Calu3 (cell line): ENCODE measurements at places on chromosomes 1 and 21.

GRCh38 chr1:248627971-248628844, 6.7 kb downstream of the OR2T11 start:
- no peak for DNase-seq
- no peaks in the 10 kb centered on the region for H3K27me3 ChIP-seq
- no peaks in the 10 kb centered on the region for H3K4me1 ChIP-seq
- no peak overlapping the region for H3K27ac ChIP-seq
- H3K36me3 ChIP-seq: no peaks in the 10 kb centered on the region
- no peak overlapping the region for H3K4me3 ChIP-seq

GRCh38 chr21:22250355-22250754, 1252.1 kb downstream of the NCAM2 start:
- H3K27ac ChIP-seq: no peak overlapping the region
- no peaks in the 10 kb centered on the region for H3K36me3 ChIP-seq
- H3K4me1 ChIP-seq: no peaks in the 10 kb centered on the region
- no peak overlapping the region for H3K4me3 ChIP-seq
- no peaks in the 10 kb centered on the region for H3K27me3 ChIP-seq

GRCh38 chr1:168135921-168136708, 615 bp downstream of the GPR161 start:
- no peak overlapping the region for H3K27ac ChIP-seq
- peak overlapping the region; percentile 83 for H3K4me3 ChIP-seq
- H3K4me1 ChIP-seq: peaks cover 9% of the 10 kb centered on the region
- peaks cover 12% of the 10 kb centered on the region for H3K36me3 ChIP-seq
- peak; percentile 38 for DNase-seq

DNA sequence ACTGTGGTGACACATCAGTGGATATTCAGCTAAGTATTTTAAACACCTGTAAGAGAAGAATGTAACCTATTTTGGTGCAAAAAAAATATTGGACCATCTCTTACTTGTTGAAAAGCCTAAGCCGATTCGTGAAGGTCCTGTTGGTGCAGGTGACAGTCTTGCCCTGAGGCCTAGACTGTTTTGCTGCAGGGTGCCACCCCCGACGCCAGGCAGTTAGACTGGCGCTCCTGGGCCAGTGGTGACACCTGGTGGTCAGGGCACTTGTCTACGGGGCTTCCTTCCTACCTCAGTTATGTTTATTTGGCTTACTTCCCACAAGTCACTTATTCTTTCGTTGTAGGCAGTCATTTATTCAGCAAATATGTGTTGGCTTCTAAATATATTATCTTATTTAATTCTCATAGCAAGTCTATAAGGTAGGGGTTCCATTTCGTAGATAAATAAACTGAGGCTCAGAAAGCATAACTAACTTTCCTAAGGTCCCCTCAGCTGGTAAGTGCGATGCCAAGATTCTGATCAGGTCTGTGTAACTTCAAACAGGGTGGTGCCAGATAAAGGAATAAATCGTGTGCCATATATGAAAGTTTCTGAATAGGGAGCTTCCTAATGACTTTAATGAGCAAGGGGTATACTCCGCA, 1.9 kb downstream of the EEIG2 start:
- peaks cover 8% of the 10 kb centered on the region for H3K36me3 ChIP-seq
- H3K4me1 ChIP-seq: no peaks in the 10 kb centered on the region
- H3K27me3 ChIP-seq: no peaks in the 10 kb centered on the region
- DNase-seq: peak; percentile 85
- no peak overlapping the region for H3K27ac ChIP-seq

- H3K4me3 ChIP-seq: no peak overlapping the region
- peaks cover 13% of the 10 kb centered on the region for H3K4me1 ChIP-seq
- no peaks in the 10 kb centered on the region for H3K27me3 ChIP-seq
- H3K36me3 ChIP-seq: peaks cover 19% of the 10 kb centered on the region
- DNase-seq: no peak
These were observed 8.4 kb upstream of the FAAP20 start for GRCh38 chr1:2202843-2203601.

DNA sequence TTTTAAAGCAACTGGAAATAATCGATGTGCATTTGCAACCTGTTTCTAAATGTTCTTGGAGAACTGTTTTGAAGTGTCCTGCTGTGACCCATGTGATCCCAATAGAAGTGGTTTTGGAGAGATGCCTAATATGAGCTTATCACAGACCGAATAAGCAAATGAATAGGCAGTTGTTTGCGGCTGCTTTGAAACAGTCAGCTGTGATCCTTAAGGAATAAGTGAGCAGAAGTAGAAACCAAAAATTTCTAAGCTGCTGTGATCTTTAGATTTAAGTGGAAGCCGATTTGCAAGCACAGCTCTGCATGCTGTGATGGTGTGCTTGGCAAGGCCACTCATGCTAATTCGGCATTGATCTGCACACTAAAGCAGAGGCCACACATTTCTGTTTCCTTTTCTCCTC, 329.5 kb upstream of the DUSP10 start:
- H3K4me3 ChIP-seq: no peak overlapping the region
- no peaks in the 10 kb centered on the region for H3K36me3 ChIP-seq
- DNase-seq: no peak
- no peaks in the 10 kb centered on the region for H3K27me3 ChIP-seq
- H3K4me1 ChIP-seq: no peaks in the 10 kb centered on the region

GRCh38 chr1:53076165-53076564, 14.2 kb downstream of the PODN start:
- no peak overlapping the region for H3K4me3 ChIP-seq
- no peaks in the 10 kb centered on the region for H3K36me3 ChIP-seq
- H3K27ac ChIP-seq: no peak overlapping the region
- no peak for DNase-seq

GRCh38 chr1:201268604-201269151, 14.6 kb upstream of the PKP1 start:
- H3K27ac ChIP-seq: peak overlapping the region; percentile 40
- peak; percentile 48 for DNase-seq
- H3K36me3 ChIP-seq: peaks cover 5% of the 10 kb centered on the region
- H3K4me3 ChIP-seq: no peak overlapping the region
- H3K27me3 ChIP-seq: no peaks in the 10 kb centered on the region

DNA sequence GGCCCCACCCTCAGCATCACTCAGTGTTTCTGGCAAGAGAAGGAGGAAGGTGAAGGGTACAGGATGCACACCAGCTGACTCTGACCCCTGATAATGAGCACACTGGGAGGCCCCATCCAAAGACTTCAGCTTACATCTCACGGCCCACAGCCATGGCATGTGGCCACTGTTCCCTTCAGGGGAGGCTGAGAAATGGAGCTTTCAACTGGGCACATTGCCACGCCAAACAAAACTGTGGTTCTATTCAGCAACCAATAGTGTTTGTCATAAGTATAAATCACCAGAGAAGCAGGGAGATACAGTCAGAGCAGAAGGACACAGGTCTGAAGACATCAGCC, 12.7 kb upstream of the TRAF3IP3 start:
- peaks cover 26% of the 10 kb centered on the region for H3K4me1 ChIP-seq
- no peak overlapping the region for H3K27ac ChIP-seq
- H3K27me3 ChIP-seq: no peaks in the 10 kb centered on the region

- no peaks in the 10 kb centered on the region for H3K27me3 ChIP-seq
- no peak overlapping the region for H3K27ac ChIP-seq
- no peak for DNase-seq
- no peak overlapping the region for H3K4me3 ChIP-seq
- H3K36me3 ChIP-seq: peaks cover 6% of the 10 kb centered on the region
- no peaks in the 10 kb centered on the region for H3K4me1 ChIP-seq
These were observed 3.2 kb upstream of the C1orf162 start for GRCh38 chr1:111470596-111470995.

DNA sequence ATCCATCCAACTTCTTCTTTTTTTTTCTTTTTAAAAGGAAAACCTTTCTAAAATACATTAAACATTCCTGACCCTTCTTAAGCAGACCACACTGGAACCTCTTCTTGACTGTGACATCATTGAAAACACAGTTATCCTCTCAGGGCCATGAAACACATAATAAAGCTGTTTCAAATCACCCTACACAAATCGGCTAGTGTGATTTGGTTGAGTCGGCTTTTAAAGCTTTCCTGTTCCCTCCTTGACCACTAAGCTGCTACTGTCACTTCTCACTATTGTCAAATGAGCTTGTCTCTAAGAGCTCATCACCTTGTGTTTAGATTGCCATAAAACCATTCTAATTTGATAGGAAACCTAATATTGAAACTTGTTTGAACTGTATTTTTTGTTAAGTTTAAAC, 5.9 kb downstream of the USP24 start:
- peaks cover 63% of the 10 kb centered on the region for H3K4me1 ChIP-seq
- no peak overlapping the region for H3K4me3 ChIP-seq
- no peak for DNase-seq
- H3K36me3 ChIP-seq: peaks cover 22% of the 10 kb centered on the region

DNA sequence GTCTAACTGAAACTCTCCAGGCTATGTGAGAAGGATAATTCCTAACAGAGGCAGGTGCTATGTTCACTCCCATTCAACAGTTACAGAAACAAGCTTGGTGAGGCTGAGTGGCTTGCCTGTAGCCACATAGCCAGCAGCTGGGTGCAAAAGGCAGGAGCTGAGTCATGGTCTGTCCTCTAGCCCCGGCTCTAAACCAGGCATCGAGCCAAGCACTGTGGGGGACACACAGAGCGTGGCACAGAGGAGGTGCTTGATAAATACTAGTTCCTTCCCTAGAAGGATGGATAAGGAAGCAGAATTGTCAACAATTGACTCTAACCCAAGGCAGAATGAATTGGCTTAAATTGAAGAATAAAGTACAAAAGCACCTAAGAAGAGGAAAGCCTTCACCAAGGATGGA, 10.4 kb upstream of the KCNA2 start:
- H3K36me3 ChIP-seq: peaks cover 10% of the 10 kb centered on the region
- DNase-seq: peak; percentile 59
- H3K27me3 ChIP-seq: peaks cover 81% of the 10 kb centered on the region
- H3K4me1 ChIP-seq: peaks cover 25% of the 10 kb centered on the region
- H3K27ac ChIP-seq: no peak overlapping the region
- H3K4me3 ChIP-seq: no peak overlapping the region

GRCh38 chr1:8274352-8274751, 43.6 kb upstream of the SLC45A1 start:
- no peak overlapping the region for H3K4me3 ChIP-seq
- H3K27ac ChIP-seq: no peak overlapping the region
- no peaks in the 10 kb centered on the region for H3K36me3 ChIP-seq
- no peak for DNase-seq
- no peaks in the 10 kb centered on the region for H3K27me3 ChIP-seq
- peaks cover 20% of the 10 kb centered on the region for H3K4me1 ChIP-seq

GRCh38 chr1:88003255-88003654, 674.6 kb downstream of the LMO4 start:
- no peaks in the 10 kb centered on the region for H3K36me3 ChIP-seq
- no peak for DNase-seq
- H3K27ac ChIP-seq: no peak overlapping the region
- H3K27me3 ChIP-seq: no peaks in the 10 kb centered on the region

DNA sequence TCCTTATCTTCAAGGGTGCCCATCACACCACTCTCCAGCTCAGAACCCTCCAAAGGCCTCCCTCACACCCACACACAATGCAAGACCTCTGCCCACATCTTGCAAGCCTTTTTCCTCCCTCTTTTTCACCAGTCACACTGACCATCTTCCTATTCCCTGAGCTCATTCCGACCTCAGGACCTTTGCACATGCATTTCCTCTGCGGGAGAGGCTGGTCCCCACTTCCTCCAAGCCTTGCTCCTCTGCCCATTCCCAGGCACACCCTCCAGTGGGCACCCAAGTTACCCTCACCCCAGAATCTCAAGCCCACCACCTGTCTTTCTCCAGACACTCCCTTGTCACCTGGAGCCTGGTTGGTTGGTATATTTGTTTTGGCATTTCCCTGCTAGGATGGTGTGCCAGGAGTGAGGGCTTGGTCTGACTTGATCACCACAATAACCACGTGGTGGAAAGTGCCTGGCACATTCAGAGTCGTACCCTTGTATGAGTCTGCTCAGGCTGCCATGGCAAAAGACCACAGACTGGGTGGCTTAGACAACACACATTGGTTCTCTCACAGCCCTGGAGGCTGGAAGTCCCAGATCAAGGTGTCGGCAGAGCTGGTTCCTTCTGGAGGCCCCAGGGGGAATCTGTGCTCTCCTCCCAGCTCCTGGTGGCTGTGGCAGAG, 13.2 kb downstream of the MX2 start:
- H3K4me3 ChIP-seq: no peak overlapping the region
- H3K36me3 ChIP-seq: no peaks in the 10 kb centered on the region
- H3K27ac ChIP-seq: no peak overlapping the region
- peaks cover 11% of the 10 kb centered on the region for H3K27me3 ChIP-seq
- no peaks in the 10 kb centered on the region for H3K4me1 ChIP-seq

DNA sequence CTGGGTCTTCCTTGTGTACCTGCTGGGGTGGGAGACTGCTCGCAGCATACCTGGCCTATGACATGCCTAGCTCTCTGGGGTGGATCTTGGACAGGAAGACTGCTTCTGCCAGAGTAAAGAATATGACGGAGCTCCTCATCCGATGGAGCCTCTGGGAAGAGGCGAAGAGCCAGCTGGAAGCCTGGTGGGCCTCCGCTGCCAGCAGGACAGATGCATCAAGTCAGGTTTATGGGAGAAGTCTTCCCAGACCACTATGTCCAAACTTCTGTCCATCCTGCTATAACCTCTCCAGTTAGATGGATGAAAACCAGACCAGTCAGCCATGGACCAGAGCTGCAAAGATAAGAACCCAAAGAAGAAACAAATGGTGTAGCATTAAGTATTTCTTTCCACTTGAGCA, 27.7 kb upstream of the NGF start:
- peaks cover 30% of the 10 kb centered on the region for H3K27me3 ChIP-seq
- no peaks in the 10 kb centered on the region for H3K36me3 ChIP-seq
- no peak overlapping the region for H3K27ac ChIP-seq
- H3K4me1 ChIP-seq: no peaks in the 10 kb centered on the region
- DNase-seq: no peak
- H3K4me3 ChIP-seq: no peak overlapping the region

GRCh38 chr1:81808760-81809159, 8.0 kb downstream of the ADGRL2 start:
- no peaks in the 10 kb centered on the region for H3K27me3 ChIP-seq
- peaks cover 33% of the 10 kb centered on the region for H3K4me1 ChIP-seq
- H3K36me3 ChIP-seq: peaks cover 19% of the 10 kb centered on the region
- peak overlapping the region; percentile 57 for H3K4me3 ChIP-seq
- peak; percentile 11 for DNase-seq

GRCh38 chr1:113275691-113276090, 114.6 kb upstream of the MAGI3 start:
- no peaks in the 10 kb centered on the region for H3K27me3 ChIP-seq
- no peak for DNase-seq
- no peak overlapping the region for H3K27ac ChIP-seq
- no peaks in the 10 kb centered on the region for H3K4me1 ChIP-seq
- H3K36me3 ChIP-seq: no peaks in the 10 kb centered on the region
